ENCODE measurements at places on chromosomes 7 and 10.

DNA sequence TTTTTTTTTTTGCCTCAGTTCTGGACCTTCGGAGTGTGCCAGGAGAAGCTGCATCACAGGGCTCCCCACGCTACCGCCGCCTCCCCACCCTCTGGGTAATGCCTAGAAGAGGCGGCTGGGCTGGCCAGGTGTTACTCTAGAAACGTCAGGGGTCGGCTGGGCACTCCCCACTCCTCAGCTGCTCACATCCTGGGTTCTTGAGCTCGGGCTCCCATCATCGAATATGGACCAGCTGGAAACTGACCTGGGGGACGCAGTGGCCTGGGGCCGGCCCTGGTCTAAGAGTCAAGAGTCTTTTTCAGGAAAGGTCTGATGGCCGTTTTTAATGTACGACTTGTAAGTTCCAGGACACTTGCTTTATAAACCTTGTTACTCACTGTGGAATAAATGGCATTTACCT is 326.5 kb downstream of the WDR37 start:
- no peak for DNase-seq

GRCh38 chr7:100509231-100509630 is 25.5 kb downstream of the NYAP1 start:
- no peak for DNase-seq

GRCh38 chr7:98629001-98629431 is 11.9 kb downstream of the NPTX2 start:
- DNase-seq: no peak

DNA sequence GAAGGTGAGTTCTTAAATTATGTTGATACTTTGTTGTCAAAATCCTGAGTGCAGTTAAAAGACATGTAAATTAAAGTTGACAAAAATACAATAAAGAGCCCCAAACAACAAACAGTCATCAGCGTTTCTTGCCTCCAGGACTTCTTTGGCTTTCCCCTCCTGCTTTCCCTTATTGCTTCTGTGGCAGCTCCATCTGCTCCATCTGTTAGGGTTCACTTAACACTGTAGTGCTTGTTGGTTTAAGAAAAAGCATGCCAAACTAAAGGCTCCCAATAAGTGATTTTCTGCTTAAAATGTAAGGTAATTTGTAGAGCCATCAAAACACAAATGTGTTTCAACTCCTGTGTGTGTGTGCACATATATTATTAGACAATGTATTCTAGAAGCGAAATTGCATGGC is 254.3 kb upstream of the GNAI1 start:
- DNase-seq: no peak

- no peak for DNase-seq
Measured at GRCh38 chr10:91930939-91931338, 7.4 kb downstream of the BTAF1 start.

GRCh38 chr10:104299031-104299904 is 30.3 kb downstream of the GSTO2 start:
- DNase-seq: no peak

GRCh38 chr10:99435986-99436638 is 5.7 kb upstream of the GOT1 start:
- DNase-seq: no peak

DNA sequence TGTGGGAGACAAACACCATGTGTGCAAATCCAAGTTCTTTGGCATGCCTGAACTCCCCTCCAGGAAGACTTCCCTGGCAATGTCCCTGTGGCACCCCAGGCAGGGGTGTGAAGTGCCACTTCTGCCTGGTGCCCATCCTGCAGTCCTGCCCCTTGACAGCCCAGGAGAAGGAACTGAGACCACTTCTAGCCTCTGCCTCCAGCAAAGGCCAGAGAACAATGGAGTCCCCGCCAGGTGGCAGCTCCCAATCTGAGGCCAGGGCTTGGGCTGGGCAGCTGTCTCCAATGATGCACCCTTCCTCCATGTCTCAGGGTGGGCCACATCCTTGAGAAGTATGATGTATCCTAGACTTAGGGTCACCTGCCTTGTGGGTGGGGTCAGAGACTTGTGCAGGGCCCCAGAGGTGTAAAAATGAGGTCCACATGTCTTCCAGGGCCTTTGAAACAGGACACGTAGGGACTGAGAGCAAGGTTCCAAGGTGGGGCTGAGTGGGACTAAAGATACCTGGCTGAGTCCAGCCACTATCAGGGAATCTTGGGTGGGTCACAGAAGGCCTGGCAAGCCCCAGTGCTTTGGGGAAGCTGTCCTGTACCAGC is 5.5 kb downstream of the FXYD4 start:
- DNase-seq: no peak

GRCh38 chr10:11245510-11245909 is 227.8 kb downstream of the CELF2 start:
- no peak for DNase-seq

DNA sequence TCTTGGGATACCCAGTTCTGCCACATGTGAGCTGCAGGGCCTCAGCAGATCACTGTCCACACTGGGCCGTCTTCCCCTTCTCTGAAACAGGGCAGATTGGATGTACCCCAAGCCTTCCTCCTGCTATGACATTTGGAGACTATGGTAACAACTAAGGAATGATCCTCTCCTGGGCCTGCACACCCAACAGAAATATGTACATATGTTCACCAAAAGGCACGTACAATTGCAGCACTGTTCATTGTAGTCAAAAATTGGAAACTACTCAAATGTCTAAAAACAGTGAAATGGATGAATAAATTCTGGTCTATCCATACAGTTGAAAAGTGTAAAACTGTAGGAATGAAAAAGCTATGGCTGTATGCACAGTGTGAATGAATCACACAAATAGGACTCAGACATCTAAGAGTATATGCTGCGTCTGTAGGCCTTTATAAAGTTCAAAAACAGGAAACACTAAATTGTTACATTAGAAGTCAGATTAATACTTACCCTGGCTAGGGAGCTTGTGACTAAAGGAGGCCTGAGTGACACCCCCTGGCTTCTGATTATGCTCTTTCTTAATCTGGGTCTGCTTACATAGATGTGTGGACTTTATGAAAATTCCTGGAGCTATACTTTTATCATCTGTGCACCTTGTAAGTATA is 16.1 kb upstream of the XPNPEP1 start:
- DNase-seq: no peak

- DNase-seq: no peak
Measured at GRCh38 chr7:57328457-57328856, 121.5 kb upstream of the ZNF716 start.

- no peak for DNase-seq
Measured at GRCh38 chr7:48088559-48089045, 463 bp upstream of the UPP1 start.

DNA sequence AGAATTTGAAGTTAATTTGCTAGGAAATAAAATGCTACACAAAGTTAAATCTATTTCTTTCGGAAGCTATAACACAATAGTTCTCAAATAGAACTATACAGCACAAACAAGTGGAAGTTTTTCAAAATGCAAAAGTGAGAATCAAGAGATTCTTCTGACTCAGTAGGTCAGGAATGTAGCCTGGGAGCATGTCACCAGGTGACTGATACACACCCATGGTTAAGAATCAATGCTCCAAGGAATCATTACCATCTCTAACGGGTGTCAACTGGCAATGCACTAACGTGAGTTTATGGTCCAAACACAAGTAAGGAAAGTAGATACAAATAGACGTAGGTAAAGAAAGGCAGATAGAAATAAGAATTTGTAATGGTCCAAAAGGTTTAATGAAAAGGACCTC is 170.5 kb downstream of the SRPK2 start:
- no peak for DNase-seq

DNA sequence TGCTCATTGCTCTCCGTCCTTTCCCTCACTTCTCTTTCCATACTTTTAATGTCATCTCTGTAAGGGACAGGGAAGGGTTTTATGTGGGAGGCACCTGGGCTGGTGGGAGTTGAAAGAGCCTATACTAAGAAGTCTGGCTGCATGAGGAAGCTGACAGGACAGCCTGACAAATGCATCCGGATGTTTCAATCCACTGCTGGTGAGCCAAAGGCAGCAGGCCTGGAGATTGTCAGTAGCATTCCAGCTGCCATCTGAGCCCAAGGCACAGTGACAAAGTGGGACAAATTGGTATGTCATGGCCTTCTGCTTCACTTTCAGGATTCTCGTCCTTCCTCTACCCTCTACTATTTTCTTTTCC is 218.4 kb downstream of the STK31 start:
- no peak for DNase-seq

- DNase-seq: no peak
Measured at GRCh38 chr10:27153845-27154193, 365 bp downstream of the YME1L1 start.

Data from activated T-cell treated with anti-CD3 and anti-CD28 coated beads, Interleukin-2, amount 50 U/mL, for 1 hour (primary cell).